Activated naive CD4-positive, alpha-beta T cell treated with anti-CD3 and anti-CD28 coated beads, Interleukin-2, amount 50 U/mL, for 16 hours (primary cell): ENCODE measurements at places on chromosomes 7 and 10.

GRCh38 chr10:79178614-79179163 lies 109.9 kb downstream of the ZMIZ1 start:
- DNase-seq: no peak

- DNase-seq: no peak
Measured at GRCh38 chr10:92757711-92758104, 68.0 kb downstream of the HHEX start.

- no peak for DNase-seq
Measured at GRCh38 chr7:8035647-8036518, 67.3 kb downstream of the GLCCI1 start.

DNA sequence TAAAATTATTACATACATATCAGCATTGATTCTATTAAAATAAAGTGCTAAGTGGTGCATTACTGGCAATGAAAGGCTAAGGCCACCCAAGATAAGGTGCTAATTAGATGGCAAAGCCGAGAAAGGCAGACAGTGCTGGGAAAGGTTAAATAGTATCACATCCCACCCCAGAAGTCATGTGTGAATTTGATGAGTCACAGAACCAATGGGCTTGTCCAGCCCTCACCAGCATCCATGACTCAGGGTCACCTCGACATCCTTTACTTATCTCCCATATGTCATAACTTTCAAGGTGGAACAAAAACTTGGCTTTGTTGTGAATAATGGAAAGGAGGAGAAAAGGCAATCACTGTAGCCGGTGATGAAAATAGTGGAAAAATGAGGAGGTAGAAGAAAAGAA lies 459.1 kb downstream of the PLXNA4 start:
- DNase-seq: no peak

DNA sequence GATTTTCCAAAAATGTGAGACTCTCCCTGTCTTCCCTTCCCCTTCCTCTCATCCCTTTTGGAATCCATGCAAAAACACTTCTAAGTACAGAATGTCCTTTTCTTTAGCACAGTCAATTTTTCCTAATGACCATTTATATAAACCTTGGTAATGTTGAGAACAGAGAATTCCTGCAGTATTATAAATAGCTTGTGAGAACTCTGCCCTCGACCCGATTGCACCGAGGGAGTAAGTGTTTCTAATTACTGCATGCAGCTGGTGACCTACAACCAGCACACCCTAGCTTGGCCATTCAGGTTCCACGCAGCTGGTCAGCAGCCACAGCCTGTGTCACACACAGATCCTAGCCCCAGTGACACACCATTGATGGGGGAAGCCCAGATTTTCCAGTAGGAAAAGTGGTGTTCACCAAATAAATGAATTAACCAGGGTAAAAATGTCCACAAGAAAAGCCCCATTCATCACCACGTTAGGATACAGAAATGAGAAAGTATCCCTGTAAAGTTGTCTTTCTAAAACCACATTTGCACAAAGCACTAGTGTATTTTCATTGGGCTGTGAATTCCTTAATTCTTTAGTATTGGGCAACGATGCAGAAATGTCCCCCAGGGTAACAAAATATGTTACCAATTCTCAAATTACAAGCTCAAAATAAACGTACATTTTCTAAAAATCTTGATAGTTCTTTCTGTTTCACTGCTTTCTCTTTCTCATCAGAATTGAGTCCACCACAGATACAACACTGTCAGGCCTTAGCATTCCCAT lies 499.0 kb upstream of the KLF6 start:
- DNase-seq: no peak

- no peak for DNase-seq
Measured at GRCh38 chr10:124579011-124579399, 117.4 kb downstream of the LHPP start.

GRCh38 chr10:13842117-13842516 lies 255.4 kb downstream of the PRPF18 start:
- no peak for DNase-seq

- DNase-seq: no peak
Measured at GRCh38 chr10:122564980-122565379, 4.4 kb downstream of the DMBT1 start.

DNA sequence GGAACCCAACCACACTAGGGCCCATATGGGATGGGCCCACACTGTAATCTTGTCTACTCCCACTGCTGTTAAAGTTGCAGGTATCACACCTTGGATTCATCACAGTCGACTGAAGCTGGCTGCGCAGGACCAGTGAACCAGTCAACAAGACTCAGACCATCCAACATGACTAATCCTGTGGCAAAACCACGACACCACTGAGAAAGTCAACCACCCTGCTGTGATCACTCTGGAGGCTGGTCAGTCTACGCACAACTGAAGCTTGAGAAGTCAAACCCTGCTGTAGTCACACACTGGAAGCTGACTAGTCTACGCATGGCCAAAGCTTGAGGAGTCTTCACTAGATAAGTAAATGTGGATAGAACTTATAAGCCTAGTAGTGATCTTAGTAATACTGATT lies 9.6 kb upstream of the CYREN start:
- no peak for DNase-seq

DNA sequence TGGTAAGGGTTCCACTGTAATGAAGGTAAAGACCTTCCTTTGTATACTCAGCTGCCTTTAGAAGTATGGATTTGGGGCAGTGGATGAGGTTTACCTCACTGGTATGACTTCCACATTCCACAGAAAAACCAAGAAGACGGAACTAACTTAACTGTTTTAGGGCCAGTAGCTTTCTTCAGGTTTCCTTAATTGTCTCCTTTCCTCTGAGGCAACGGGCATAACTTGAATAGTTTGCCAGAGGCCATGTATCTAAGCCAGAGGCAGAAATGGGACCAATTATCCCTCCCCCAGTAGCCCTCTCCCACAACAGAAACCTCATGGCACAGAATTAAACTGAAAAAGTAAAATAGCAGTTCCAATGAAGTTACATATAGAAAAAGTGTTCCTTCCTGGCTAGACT lies 281.7 kb downstream of the PHTF2 start:
- no peak for DNase-seq

DNA sequence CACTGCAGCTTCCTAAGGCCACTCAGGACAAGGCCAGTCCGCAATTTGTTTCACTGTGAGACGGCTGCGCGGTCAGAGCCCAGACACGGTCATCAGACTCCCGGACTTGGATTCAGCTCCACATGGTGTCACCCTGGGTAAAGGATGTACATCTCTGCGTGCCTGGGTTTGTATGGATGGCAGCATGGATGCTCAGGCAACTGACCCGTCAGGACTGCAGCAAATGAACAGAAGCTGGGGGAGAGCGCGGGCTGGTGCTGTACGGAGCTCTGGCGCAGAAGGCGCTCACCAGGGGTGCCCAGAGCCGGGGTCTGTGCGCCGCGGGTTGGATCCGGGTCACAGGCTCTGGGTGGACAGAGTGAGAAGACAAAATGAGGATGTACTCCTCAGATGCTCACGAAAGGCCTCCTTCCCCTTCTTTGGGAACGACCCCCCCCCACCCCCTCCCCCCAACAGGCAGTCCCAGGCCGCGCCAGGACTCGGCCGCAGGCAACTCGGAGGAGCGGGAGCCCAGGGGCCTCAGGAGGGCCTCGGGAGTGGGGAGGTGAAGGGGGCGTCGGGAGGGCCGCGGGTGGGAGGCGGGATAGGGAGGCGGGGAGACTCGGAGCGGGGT lies 92.4 kb downstream of the CXCL12 start:
- no peak for DNase-seq

GRCh38 chr7:99311702-99312101 lies 14.0 kb upstream of the ARPC1A start:
- DNase-seq: no peak

GRCh38 chr10:27671821-27672220 lies 73.8 kb downstream of the MKX start:
- DNase-seq: no peak

- no peak for DNase-seq
Measured at GRCh38 chr10:29239569-29240472, 49.0 kb upstream of the LYZL1 start.

DNA sequence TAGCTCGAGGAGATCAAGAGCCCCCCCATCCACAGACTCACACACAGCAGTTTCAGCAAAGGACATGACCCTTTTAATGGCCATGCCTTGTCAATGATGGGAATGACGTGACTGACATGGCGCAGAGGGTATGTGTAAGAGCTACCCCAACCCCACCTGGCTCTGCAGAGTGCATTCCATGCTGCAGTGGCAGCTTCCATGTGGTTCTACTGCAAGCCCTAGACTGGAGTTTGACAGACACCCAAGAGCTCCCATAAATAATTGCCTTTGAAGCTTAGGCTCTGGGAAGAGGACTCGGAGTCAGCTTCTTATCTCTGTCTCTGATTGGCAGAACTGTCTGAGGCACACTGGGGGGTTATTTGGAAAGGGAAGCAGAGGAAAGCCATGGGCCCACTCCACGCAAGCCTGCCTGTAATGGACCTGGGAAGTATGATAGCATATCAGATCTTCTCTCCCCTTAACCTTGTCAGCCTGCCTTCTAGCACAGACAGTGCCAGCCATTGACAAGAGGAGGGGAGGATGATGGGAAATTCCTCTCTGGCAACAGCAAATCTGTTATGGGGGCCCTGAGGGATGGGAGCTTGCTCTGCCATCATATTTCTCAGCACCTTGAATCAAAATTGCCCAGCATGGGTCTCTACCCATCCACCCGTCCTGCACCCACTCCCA lies 478.5 kb upstream of the PODXL start:
- no peak for DNase-seq

DNA sequence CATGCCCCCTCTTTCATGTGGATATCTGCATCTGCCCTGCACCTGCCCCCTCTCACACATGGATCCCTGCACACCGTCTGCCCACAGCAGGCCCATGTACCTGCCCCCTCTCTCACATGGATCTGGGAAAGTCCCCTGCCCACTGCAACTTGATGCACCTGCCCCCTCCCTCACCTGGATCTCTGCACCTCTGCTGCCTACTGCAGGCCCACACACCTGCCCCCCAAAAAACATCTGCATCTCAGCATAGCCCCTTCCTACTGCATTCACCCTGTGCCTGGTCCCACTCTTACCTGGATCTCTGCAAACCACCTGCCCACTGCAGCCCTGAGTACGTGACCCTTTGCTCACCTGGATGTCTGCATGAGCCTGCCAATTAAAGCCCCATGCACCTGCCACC lies 479.8 kb downstream of the PTPRN2 start:
- no peak for DNase-seq

GRCh38 chr10:116866066-116866465 lies 16.8 kb downstream of the ENO4 start:
- no peak for DNase-seq

DNA sequence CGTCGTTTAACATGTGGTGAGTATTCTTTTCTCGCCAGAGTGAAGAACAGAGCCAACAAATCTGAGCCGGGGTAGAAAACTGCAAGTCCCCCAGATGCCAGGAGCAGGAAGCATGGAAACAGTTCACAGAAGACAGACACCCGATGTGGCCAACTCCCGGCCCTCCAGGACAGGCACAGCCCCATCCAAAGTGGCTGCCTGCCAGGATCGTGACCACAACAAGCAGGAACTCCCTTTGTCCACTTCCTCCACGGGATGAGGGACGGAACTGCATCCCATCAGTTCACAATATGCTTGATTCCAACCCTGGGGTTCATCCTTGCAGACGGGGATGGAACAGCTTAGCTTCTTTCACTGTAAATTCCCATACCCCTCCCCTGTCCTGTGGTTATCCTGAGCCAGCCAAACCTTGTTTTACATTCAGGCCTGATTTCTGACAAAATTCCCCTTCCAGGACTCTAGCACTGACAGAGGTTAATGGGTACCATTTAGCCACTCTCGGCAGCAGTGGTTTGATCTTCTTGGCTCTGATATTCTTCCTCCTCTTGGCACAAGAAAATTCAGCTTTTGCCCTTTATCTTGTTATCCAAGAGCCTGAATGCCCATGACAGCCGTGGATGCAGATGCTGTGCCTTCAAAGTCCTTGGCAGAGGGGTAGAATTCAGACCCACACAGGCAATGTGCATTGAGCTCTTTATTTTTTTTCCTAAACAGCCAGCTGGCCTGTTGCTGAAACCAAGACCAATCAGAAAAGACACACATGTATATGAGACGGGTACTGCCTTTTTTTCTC lies 105.5 kb upstream of the FAM204A start:
- DNase-seq: no peak

- no peak for DNase-seq
Measured at GRCh38 chr7:4841007-4841784, 20.6 kb downstream of the PAPOLB start.

DNA sequence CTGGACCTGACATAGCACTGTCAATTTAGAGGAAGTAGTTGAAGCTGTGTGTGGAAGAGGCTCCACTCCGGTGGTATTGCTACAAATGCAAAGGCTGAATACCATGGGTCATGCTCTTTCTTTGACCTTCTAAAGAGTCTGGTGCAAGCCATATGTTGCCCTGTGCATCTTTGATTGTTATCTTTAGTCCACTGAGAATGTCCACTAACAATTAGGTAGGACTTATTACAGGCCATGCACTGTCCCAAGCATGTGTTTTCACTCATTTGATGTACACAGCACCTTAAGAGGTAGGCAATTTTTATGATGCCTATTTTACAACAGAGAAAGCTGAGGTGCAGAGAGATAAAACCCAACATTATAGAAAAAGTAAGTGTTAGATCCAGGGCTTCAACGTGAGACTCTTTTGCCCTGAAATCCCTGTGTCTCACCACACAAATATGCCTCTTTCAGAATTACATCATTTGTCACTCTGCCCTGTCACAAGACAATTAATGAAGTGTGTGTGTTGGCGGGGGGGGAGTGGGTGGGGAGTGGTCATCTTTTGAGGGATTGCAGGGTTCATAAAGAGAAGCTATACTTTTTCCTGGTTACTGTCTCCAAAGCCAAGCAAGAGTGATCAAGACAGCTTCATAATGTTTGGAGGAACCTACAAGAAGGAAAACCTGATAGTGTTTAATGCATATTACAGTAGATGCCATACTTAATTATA lies 637.6 kb upstream of the IGFBP3 start:
- no peak for DNase-seq

GRCh38 chr7:22157552-22157951 lies 199.4 kb downstream of the RAPGEF5 start:
- DNase-seq: no peak

DNA sequence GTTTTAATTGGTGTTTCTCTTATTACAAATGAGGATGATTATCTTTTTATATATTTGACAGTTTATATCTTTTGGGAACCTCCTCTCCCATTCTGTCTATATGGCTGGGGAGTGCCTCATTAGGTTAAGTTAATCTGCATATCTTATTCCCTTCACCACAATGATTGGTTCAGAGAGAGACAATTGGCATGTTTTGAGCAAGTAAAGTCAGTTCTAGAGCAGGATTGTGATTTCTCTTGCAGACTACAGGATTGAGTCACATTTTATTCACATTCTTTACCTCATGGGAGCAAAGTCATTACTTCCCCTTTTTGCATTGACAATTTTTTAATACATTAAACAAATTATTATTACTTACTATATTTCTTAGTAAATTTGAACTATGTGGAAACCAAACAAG lies 345.6 kb downstream of the MDFIC start:
- no peak for DNase-seq

DNA sequence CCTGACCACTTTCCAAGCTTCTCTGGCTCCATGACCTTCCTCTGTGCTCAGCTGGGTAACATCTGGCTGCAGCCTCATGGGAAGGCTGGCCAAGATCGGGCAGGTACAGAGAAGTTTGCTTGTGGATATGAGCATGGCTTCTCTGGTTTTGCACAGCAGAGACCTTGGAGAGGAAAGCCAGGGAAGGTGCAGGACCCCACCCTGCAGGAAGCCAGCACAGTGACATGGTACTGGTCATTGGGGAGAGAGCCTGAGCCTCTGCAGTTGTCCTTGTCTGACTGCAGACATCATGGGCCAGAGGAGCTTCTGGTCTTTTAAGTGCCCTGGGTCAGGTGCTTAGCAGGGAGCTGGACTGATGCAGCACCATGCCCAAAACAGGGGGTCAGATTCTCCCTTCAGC lies 70.6 kb upstream of the LEP start:
- DNase-seq: no peak

GRCh38 chr7:40194745-40195144 lies 59.9 kb downstream of the SUGCT start:
- no peak for DNase-seq
